GF-D8 (cell line): ENCODE measurements at places on chromosomes 12 and 14.

DNA sequence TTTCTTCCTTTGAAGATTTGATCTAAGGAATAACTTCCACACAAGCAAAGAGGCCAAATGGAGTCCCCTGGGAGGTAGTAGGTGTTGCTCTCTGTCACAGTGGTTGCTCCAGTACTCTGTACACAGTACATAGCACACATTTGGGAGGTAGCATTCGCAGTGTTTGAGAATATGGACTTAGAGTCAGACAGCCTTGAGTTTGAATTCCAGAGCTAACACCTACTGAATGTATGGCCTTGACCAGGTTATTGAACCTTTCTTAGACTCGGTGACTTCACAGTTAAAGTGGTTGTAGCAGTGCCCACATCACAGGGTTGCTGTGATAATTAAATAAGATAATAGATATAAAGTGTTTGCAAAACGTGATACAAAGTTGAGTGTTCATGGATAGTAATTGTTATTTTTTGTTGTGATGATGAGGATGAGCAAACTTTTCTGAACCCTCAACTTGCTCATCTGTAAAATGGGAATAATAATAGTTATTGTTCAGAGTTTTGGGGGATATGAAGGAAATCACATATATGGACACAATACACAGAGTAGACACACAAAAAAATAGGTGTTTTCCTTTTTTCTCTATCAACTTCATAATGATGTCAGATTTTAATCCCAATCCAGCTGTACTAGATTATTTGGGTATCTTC lies 271.6 kb upstream of the CRY1 start:
- no peak for DNase-seq

DNA sequence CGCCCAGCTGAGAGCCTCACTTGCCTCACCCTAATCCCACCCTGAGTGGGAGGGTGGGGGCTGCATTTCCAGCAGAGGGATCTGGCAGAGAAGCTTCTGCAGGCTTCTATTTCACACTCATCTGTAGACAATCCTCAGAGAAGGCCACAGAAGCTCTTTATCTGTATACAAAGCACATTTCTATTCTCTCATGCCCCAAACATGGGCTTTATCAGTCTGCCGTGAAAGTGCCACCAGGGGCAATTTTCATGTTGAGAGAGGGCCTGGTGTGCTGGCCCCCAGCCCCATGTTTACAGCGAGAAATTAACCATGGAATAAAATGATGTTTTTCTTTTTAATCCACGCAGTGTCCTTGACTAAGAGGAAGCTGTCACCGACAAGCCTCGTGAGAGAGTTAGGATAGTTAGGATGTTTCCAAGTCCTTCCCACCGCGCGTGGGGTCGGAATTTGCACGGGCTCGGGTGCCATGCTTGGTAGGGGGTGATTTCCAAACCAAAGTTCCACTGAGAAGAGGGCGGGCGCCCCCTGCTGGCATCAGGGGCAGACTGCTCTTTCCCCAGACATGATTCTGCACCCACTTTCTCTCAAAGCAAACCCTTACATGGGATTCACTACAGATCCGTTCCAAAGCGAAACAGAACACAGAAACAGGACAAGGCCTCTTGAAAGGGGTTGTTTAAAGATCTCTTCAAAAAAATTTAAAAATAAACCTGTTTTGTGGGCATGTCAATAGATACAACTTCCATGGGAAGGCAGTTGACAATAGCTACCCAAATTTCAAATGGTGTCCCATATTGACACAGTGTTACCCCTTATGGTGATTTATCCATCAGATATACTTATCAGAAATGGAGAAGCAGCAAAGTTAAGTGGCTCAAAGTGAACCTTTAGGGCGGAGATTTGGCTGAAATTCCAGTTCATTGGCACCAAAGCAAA lies 19.4 kb downstream of the BDKRB1 start:
- no peak for DNase-seq

DNA sequence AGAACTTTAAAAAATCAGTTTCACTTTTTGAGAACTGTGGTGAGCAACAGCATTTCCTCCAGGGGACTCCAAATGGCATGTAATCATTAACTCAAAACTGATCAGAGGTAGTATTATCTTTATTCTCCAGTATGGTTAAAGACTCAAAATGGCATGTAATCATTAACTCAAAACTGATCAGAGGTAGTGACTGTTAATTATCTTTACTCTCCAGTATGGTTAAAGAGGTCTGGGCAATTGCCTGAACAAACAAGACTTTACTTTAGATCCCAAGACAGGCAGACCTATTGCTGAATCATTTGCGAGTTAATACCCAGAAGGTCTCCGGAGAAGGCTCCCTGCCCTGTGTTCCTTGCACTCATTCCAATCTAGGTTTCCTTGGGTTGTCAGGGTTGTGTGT lies 6.6 kb upstream of the ACADS start:
- no peak for DNase-seq

DNA sequence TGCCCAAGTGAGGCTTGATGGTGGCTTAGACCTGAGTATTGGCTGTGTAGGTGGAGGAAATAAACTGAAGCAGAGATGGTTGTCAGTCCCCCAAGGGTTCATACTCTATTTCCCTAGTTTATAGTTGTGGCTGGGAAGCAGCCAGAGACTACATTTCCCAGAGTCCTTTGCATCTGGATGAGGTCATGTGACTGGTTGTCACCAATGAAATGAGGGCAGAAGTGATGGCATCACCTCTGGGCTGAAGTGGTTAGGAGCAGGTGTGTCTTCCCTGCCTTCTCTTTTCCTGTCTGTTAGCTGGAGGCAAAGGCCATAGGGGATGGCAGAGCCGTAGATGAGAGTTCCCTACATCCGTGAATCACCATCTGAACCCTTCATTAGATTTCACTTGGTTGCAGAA lies 16.3 kb upstream of the NOS1 start:
- no peak for DNase-seq

DNA sequence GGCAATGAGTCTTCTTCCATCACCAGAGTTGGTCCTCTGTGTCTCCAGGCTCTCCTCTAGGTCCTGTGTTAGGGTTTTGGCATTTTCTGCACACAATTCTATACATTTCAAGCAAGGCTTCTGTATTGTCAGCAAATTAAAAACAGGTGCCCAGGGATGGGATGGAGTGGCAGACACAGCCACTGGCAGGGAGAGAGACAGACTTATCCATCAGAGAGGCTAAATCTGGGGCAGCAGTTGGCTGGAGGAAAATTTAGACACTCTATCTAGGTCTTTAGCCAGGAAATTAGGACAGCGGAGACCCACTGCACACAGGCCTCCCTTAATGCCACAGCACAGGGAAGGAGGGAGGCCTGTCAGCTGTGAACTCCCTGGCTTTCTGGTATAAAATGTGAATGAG lies 20.2 kb downstream of the PLEKHD1 start:
- no peak for DNase-seq

- DNase-seq, result no peak
These were observed 605.5 kb upstream of the USP15 start for GRCh38 chr12:61654698-61655097.

DNA sequence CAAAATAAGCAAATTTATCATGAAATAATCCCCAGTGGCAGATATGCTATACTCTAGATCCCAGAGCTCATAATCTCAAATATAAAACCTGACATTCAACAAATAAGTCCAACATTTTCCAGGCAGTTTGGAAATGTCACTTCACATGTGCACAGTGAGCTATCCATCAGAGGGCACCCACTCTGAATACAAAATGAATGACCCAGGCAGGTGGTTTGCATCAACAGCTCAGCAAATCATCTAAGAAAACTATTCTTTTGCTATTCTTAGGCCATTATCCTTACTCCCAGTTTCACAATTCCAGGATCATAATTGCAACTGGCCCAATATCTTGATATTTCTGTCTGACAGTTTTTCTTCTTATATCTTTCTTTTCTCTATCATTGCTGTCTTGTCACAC lies 38.5 kb downstream of the TRIM9 start:
- no peak for DNase-seq
